ENCODE measurements at places on chromosomes 13 and 19. TPM values are rescaled to one million over a fixed set of nuclear protein-coding genes. Genes with fewer than 3 reads are reported as not detected.

Gene PTPRS
- total RNA-seq = 79.9 TPM

Gene FFAR3
- total RNA-seq = not detected

Gene OR7A5
- not detected for total RNA-seq

Gene MIR17HG
- 16.7 TPM for total RNA-seq

Gene GAPDHS
- not detected for total RNA-seq

Gene ZNF442
- total RNA-seq = 4.2 TPM

Gene ZNF71
- 8.9 TPM for total RNA-seq

Gene ARHGAP45
- total RNA-seq = 8.9 TPM

Gene SLC15A1
- not detected for total RNA-seq

Gene OR4F17
- not detected for total RNA-seq

Gene MAU2
- total RNA-seq = 20.9 TPM

Gene NLRP11
- total RNA-seq = under 0.01 TPM

Gene IL4I1
- 0.52 TPM for total RNA-seq

Gene IER2
- 23.5 TPM for total RNA-seq

Gene DAND5
- not detected for total RNA-seq

Gene SLC44A2
- total RNA-seq = 41.2 TPM

Gene LRRC63
- total RNA-seq = not detected

Gene ZNF296
- total RNA-seq = not detected

Gene TNFSF9
- 1.0 TPM for total RNA-seq

Gene DENND1C
- total RNA-seq = not detected

Gene ZNF723
- total RNA-seq = not detected

Gene CDKN2D
- total RNA-seq = 16.7 TPM

Gene SHD
- 24.5 TPM for total RNA-seq

Gene ERICH4
- not detected for total RNA-seq

Gene TNNI3
- 4.7 TPM for total RNA-seq

Gene CEBPA
- total RNA-seq = 17.2 TPM

Gene MUC16
- not detected for total RNA-seq

Gene HSPBP1
- 10.4 TPM for total RNA-seq

Gene BRME1
- total RNA-seq = 1.6 TPM

Gene MED4
- total RNA-seq = 26.6 TPM

Gene CBLC
- total RNA-seq = not detected

Gene ZSCAN18
- 50.6 TPM for total RNA-seq

Gene ZNF132
- 9.9 TPM for total RNA-seq

Gene ZNF582
- total RNA-seq = 4.2 TPM

Gene PSG7
- total RNA-seq = not detected

Measured in skeletal muscle tissue (tissue), 5 donors.